SK-N-DZ (cell line): ENCODE measurements at places on chromosomes 1 and 21.

GRCh38 chr1:116359060-116359830 lies 13.8 kb upstream of the ATP1A1 start:
- no peak for DNase-seq

GRCh38 chr1:29286194-29286767 lies 50.0 kb downstream of the PTPRU start:
- no peak for DNase-seq

DNA sequence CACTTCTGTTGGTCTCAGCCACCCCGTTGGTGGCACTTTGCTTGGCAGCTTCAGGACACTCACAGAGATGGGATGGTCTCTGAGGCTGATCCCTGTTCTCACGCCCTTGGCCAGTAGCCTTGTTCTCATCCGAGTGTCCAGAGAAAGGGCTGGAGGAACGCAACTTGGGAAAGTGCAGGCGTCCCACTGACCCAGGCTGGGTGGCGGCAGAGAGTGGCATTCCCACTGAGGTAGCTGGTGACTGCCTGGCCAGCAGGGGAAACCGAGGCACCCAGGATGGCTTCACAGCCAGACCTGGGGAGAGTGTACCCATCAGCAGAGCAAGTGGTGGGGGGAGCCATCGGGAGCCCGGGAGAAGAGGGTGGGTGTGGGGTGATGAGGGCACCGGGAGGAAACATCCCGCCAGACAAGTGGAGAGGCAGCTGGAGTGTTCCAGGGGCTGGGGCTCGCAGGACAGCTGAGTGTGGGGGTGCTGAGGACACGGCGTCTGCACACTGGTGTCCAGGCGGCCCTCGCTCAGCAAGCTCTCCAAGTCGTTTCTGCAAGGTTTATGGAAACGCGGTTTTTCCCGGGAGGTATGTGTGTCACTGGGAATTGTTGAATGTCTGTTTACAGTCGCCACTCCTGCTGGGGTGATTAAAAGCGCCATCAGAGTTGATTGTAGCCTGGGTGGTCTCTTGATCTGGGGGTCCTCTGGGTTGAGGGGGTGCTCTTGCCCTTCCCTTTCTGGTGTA lies 97.8 kb downstream of the SIK1 start:
- no peak for DNase-seq

DNA sequence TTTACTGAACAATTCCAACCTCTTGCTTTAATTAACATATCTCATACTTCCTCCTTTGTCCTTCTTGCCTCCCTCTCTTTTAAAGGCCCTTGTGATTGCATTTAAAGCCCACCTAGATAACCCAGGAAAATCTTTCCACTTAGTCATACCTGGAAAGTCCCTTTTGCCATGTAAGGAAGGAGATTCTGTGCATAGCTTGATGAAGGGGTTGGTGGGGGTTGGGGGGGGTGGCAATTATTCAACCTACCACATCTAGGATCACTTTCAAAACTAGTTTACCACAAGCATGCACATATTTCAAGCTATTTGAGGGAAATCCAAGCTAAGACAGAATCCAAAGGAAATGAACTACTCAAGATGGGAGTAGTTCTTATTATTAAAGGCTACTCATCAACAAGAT lies 249.1 kb upstream of the PTBP2 start:
- DNase-seq: no peak

DNA sequence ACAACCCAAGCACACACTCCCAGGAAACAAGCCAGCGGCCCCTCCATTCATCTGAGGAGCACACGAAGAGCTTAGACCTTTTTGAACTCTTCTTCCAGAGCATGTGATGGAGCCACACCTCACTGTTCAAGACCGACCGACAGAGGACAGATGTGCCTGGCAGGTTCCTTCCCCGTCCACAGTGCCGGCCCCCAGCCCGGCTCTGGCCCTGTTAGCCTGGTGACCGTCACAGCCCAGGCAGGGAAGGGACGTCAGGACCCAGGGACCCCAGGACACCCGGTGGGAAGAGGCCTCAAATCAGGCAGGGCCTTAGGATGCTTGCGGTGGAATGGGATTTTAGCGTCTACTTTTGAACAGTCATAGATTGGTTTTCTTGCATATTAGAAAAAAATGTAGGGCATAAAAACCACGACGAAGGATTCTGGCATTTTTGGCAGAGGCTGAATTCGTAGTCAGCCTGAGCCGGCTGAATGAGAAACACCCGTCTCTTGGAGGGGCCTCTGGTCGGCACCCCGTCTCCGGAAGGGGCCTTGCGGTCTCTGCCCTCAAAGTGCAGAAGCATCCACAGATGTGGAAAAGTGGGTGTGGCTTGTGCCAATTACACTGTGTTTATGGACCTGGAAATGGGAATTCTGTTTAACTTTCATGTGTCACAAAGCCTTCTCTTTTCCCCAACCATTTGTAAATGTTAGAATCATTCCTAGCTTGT lies 79.3 kb downstream of the SIK1 start:
- DNase-seq: no peak

- no peak for DNase-seq
Measured at GRCh38 chr1:158255656-158256055, 1.4 kb downstream of the CD1A start.

- DNase-seq: no peak
Measured at GRCh38 chr1:73411479-73411878, 786.5 kb downstream of the LRRIQ3 start.

- DNase-seq: no peak
Measured at GRCh38 chr1:23558872-23559135, 497 bp downstream of the ID3 start.
